ENCODE measurements at places on chromosomes 7 and 10. TPM values are rescaled to one million over a fixed set of nuclear protein-coding genes. Genes with fewer than 3 reads are reported as not detected.

Gene BEND7
- polyA plus RNA-seq, result 2.1 TPM

Gene SLC39A12
- not detected for polyA plus RNA-seq

Gene TUBAL3
- polyA plus RNA-seq, result not detected

Gene HMX3
- polyA plus RNA-seq, result not detected

Gene PITRM1
- 52.8 TPM for polyA plus RNA-seq

Gene SLC18A3
- not detected for polyA plus RNA-seq

Gene SKAP2
- polyA plus RNA-seq, result 14.1 TPM

Gene SFRP4
- not detected for polyA plus RNA-seq

Gene UPK3B
- polyA plus RNA-seq, result not detected

Gene AMPH
- polyA plus RNA-seq, result 17.3 TPM

Gene ZC3HAV1L
- 10.0 TPM for polyA plus RNA-seq

DNA sequence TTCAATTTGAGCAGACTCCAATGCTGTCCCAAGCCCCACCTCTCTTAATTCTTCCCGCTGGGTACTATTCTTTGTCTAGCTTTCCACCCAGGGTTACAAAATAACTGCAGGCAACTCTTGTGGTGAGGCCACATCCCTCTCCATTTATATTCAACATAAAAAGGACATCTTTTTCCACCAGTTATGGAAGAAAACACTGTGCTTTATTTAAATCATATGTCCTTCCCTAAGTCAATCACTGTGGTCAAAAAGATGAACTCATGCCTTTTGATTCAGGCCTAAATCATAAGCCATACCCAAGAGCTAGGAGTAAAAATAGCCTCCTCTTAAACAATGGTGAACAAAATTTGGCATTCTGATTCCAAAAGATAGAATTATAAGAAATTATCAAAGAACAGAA lies 386.0 kb downstream of the SEMA3D start:
- DNase-seq, result no peak

DNA sequence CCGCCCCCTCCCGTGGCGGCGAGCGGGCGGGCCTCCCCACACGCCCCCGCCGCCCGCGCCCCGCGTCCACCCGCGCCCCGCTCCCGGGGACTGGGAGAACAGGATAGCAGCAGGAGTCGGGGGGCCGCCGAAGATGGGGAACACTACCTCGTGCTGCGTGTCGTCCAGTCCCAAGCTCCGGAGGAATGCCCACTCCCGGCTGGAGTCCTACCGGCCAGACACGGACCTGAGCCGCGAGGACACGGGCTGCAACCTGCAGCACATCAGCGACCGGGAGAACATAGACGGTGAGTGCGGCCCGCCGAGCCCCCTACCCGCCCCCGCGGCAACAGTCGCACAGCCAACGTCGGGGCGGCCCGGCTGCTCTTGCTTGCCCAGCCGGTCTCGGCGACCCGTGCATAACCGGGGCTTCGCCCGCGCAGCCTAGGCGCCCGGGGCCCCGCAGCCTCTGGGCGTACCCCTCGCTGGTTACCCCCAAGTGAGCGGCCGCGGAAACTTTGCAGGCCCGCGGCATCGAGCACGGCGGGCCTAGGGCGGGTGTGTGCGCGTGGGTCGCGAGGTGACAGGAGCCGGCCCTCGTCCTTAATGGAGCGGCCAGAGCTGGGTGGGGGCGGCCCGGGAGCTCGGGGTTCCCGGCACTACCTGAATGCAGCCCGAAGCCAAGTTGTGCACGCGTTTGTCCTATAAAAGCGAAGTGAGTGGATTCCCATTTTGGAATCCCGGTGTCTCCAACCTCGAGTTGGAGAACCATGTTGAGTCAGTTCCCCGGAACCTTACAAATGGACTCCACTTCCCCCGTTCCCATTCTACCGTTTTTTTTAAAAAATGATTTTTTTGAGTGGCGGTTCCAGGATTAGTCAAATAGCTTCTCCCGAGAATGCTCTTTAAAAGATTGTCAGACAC lies 863 bp downstream of the CCNY start:
- no peak for DNase-seq

- no peak for DNase-seq
Observed at GRCh38 chr7:113093561-113093960, 6.9 kb upstream of the GPR85 start.

GRCh38 chr7:54888734-54889082 lies 129.7 kb upstream of the SEC61G start:
- DNase-seq, result no peak

DNA sequence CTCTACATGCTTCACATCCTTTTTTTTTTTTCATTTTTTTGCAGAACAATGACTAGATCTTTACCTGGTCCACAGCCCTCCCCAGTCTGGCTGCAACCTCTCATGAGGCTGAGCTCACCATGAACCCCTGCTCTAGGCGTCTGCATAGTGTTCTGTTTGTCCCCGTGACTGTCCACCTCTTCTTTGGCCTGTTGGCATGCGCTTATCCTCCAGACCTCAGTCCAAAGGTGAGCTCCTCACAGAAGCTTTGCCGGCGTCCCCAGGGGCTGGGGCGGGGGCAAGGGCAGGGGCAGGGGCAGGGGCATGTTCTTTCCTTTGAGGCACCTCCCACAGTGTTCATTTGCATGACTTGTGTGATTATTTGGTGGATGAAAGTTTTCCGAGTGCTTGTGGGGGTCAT lies 218.4 kb upstream of the ZNF32 start:
- no peak for DNase-seq

GRCh38 chr10:91575044-91575610 lies 57.7 kb downstream of the PPP1R3C start:
- DNase-seq, result no peak

GRCh38 chr7:157520249-157520648 lies 183.4 kb downstream of the DNAJB6 start:
- DNase-seq, result no peak

DNA sequence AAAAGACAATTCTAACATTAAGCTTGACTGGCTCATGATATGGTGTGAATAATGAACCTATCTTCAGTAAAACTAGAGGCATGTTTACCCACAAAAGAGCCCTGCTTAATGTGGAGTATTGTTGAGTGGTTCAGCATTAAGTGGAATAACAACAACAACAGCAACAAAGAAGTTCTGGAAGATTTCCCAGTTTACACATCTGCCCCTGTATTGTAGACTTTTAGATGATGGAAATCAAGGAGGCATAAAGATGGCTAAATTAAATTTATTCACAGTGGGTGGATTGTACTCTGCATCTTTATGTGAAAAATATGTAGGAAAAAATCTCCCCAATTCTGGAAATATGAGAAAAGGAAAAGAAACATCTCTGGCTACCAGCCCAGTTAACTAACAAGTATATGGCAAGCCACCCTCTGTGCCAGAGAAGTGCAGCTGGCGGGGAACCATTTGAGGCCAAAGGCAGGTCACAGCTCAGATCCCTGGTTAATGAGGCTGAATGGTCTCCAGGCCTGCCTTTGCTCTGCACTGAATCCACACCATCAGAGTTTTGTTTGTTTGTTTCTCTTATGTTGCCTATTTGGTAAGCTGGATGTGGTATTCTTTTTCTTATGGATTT lies 186.0 kb downstream of the SEMA3D start:
- DNase-seq, result no peak

DNA sequence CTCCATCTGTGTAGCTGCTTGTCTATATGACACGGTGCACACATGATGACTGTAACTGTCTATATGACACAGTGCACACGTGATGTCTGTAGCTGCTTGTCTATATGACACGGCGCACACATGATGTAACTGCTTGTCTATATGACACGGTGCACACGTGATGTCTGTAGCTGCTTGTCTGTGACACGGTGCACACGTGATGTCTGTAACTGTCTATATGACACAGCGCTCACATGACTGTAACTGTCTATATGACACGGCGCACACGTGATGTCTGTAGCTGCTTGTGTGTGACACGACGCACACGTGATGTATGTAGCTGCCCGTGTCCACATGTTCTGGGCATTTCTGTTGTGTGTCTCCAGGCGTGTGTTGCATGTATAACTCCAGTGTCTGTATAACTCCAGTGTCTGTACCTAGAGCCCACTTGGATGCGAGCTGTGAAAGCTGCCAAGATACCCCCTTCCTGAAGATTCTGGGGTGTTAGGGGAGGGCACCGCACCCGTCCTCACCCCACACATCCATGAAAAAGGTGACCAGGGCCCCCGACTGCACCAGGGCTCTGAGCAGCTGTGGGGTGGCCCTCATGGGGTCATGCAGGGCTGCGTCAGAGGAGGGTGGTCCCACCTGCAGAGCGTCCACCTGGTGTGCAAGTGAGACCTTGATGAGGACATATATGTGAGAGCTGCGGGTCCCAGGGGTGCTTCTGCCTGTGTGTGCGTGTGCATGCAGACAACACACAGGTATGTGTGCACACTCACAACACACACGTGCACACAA lies 137.9 kb downstream of the ELFN1 start:
- no peak for DNase-seq

DNA sequence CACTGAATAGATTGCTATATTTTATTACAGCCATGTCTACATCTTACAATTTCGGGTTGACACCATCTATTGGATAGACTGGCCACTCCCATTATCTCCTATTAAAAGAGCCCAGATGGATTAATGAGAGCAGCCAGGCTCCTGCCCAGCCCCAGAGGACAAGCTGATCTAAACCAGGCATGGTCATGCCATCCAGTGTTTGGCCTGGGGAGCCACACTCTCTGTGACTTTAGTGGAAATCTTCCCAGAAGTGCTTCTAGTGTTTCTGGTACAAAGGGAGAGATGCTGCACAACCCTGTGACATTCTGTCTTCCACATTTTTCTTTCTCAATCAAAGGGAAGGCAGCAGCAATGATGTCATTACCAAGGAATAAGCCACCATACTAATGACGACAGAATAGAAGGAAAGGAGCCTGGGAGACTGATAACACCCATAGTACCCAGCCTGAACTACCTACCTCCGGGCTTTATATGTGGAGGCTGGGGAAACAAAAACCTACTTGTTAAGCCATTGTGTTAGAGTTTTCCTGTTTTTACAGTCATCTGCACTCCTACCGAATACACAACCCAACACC lies 5.0 kb downstream of the NEBL start:
- no peak for DNase-seq

DNA sequence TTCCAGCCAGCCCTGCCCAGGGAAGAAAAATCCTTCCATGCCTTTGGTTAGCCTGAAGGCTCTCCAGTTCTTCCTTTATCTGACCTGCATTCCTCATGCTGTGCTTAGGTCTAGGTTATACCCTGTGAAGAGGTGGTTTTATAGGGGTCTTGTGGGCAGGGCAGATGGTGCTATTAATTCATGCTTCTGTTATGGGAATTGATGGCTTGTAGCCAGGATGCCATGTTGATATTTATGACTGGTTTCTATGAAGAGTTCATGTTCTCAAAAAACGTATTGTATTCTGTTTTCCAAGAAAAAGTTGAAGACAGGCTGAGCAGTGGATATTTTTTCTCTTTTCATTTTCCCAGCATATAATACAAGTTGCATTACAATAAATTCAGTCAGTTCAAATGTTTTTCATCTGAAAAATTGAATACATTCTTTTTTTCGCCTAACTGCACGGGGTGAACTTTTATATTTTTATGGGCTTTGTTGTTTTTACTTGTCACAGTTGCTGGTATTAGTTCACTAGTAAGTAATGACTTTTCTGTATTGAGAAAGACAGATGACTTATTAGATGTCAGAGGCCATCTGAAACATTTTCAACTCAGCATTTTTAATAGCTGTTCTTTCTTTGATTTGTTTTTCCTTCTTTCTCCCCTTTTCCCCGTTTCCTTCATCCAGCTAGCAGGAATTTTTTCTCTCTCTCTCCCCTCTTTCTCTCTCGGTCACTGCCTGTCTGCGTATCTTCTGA lies 322.8 kb downstream of the LRMDA start:
- DNase-seq, result no peak

DNA sequence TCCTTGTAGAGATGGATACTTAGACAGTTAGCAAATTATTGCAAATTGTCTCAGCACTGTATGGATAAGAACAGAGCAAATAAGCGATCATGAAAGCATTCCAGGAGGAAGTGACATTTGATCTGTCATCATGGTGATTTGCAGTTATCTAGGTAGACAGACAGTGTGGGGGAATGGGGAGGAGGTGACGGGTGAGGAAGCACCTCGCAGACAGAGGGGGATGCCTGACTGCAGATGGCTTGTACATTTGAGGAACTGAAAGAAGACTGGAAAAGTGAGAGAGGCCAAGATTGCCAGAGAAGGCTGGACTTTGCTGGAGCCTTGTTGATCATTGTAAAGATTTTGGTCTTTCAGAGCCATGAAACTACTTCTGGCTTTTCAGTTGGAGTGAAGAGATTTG lies 318.2 kb upstream of the CELF2 start:
- no peak for DNase-seq

DNA sequence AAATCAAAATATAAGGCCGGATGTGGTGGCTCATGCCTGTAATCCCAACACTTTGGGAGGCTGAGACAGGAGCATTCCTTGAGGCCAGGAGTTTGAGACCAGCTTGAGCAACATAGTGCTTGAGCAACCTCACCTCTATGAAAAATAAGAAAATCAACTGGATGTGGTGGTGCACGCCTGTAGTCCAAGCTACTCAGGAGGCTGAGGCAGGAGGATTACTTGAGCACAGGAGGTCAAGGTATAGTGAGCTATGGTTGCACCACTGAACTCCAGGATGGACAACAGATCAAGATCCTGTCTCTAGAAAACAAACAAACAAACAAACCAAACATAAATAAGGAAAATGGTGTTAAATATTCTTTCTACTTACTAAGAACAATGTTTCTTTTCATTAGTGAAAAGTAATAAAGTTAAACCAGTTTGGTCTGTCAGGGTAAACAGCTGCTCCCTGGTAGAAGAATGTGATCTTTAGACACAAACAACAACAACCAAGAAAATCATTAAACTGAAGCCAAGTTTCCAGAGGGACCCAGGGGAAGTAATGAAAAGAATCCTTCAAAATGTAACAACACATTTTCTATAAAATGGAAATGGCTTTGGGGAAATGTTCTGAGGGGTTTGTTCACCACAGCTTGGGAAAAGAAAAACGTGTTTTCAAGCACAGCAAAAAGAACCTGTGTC lies 17.5 kb upstream of the BAG3 start:
- DNase-seq, result no peak

DNA sequence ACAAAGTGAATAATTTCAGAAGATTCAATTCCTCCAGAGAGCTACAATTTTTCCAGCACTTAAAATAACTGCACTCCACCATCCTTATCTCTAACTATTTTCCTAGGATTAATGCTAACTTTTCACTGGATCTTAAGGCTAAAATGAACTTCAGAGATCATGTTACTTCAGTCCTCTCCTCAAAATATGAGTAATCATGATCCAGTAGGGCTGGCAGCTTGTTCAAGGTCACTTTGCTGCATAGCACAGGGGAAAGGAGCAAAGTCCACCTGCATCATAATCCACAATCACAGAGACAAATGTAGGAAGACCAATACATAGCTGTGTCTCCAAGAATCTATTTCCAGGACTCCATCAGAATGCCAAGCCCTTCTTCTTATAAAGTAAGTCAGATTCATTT lies 150.3 kb downstream of the LRRTM3 start:
- DNase-seq, result no peak

- no peak for DNase-seq
Observed at GRCh38 chr7:28203508-28204240, 23.1 kb upstream of the JAZF1 start.

- DNase-seq, result no peak
Observed at GRCh38 chr10:47165168-47165710, 134.8 kb upstream of the GDF10 start.

DNA sequence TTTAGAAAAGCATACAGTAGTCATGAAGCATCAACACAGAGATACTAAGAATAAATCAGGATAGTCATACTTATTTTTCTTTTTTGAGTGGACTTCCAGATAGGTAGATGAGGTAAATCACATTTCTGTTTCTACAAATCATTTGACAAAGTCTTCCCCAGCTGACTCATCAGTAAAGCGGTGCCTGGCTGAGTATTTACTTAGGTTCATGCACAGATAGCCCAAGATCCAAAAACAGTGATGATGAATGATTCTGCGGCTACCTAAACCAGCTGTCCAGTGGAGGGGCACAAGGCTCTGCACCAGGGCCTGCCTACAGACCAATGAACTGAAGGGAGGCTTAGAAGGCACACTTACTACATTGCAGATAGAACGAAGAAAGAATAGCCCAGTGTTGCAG lies 113.1 kb downstream of the PARP12 start:
- no peak for DNase-seq
